Fibroblast of the aortic adventitia (primary cell): ENCODE measurements at places on chromosomes 1 and 21. TPM values are rescaled to one million over a fixed set of nuclear protein-coding genes. Genes with fewer than 3 reads are reported as not detected.
A peak's percentile ranks its signal among the peaks of the same experiment; 100 is the strongest.

DNA sequence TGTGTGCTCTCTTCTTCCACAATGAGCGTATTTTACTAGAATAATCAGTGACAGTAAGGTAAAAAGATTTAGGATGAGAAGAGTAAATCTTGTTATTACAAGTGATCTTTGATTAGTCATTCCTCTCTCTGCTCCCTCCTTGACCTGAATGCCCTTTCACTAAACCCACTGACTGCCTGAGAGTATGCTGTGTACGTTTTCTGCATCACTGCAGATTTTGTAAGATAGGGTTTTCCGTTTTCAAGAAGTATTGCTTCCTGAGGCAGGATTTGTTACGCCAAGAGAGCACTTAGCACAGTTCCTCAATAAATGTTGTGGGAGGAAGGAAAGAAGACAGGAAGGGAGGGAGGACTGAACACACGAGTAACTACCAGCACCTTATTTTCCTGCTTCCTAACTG is 7.7 kb upstream of the LAMB3 start:
- no peak for DNase-seq

GRCh38 chr1:113800487-113800886 is 11.8 kb downstream of the RSBN1 start:
- DNase-seq = no peak

DNA sequence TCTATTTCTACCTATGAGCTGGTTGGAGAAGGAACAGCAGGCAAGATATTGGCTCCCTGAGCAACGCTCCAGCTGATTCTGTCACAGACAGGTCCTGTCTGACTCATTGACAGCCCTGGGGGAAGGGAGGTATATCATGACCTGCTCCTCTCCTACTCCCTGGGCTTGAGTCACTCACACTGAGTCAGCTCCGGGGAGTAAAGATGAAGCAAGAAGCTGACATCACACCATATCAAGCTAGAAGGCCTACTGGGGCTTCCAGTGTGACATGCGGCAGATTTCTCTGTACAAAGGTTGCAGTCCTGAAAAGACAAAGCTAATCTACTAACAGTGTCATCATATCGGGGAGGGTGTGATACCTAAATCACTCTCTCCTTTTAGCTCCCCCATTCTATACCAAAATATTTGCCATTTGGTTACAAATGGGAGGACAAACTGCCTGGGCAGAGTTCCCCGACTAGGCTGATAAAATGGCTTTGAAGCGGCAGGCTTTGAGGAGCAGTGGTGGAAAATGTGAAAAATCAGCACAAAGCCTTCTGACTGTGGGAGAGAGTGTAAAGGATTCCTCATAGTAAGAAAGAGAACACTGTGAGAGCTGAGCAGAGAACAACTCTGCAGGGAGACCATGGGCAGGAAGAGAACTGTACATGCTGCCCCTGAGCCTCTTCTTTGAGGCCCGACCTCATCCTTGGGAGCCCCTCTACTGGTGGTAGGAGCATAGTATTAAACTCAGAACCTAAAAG is 15.5 kb downstream of the PI4KB start:
- DNase-seq = peak; percentile 98

DNA sequence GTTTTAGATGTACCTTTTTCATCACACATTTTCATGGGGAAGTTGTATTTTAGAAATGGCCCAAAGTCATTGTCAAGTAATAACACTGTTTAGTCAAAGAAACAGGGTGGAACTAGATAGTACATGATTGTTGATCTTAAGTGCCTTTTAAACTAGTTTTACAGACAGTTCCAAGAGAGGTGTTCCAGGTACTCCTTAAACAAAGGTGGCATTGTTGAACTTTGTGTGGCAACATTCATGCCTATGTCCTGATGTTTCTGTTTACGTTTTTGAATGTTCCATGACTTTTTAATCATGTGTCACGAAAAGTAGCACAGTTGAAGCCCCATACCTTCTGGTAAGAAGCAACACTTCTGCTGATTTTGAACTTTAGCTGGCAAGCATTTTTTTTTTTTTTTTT is 9.1 kb upstream of the SH3D21 start:
- DNase-seq = no peak

GRCh38 chr1:200905411-200906052 is 10.8 kb downstream of the INAVA start:
- DNase-seq = no peak

DNA sequence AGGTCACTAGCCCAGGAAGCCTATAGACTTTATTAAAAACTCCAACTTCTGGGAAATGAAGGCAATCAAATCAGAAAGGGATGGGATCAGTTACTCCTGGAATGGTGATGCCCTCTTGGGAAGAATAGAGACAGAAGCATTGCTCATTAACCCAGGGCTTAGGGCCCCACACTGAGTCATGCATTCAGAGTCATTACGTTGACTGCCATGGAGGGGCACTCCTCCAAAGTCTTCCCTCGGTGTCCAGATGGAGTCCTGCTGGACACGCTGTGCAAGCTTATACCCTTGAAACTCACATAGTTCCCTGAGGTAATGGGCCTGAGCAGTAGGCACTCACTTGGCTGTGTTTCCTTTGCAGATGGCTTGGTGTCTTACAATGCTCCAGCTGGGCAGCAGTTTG is 35.2 kb upstream of the HSD17B7 start:
- no peak for DNase-seq

Gene NSUN4
- total RNA-seq = 15.9 and 20.6 TPM in 2 replicates

Gene MROH9
- total RNA-seq = 0.27 and 0.49 TPM in 2 replicates
